Effector CD8-positive, alpha-beta T cell (primary cell): ENCODE measurements at places on chromosomes 5 and 9.
A peak's percentile ranks its signal among the peaks of the same experiment; 100 is the strongest.

GRCh38 chr5:139125991-139126390, 72.2 kb downstream of the SIL1 start:
- no peak for DNase-seq

GRCh38 chr5:170437621-170438375, 48.6 kb upstream of the KCNMB1 start:
- DNase-seq, result no peak

GRCh38 chr5:119074419-119074818, 3.5 kb downstream of the DMXL1 start:
- DNase-seq, result no peak

- no peak for DNase-seq
Measured at GRCh38 chr9:5453004-5453403, 2.7 kb downstream of the CD274 start.

DNA sequence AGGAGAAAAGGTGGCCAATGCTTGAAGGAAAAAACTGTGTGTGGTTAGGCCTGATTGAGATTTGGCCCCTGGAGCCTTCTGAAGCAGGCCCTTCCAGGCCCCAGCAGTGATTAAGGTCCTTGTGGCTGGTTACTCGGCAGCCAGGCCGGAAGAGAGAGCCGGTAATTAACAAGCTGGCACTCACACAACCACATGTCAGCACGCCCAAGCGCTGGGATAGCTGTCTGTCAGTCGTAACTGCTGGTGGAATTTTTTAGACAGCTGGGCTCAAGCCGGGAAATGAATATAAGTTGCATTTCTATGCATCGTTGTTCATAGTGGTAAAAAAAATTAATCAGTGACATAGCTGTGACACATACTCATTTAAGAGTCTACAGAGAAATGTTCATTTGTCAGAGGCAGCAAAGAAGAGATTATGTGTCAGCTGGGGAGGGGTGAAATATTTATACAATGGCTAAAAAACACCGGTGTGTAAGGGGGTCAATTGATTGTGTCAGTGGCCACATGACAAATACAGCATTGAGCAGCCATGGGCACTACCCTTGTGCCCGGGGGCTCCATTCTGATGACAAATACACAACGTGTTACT, 13.7 kb upstream of the ARAP3 start:
- no peak for DNase-seq

GRCh38 chr5:98993512-98993911, 64.7 kb upstream of the CHD1 start:
- no peak for DNase-seq

DNA sequence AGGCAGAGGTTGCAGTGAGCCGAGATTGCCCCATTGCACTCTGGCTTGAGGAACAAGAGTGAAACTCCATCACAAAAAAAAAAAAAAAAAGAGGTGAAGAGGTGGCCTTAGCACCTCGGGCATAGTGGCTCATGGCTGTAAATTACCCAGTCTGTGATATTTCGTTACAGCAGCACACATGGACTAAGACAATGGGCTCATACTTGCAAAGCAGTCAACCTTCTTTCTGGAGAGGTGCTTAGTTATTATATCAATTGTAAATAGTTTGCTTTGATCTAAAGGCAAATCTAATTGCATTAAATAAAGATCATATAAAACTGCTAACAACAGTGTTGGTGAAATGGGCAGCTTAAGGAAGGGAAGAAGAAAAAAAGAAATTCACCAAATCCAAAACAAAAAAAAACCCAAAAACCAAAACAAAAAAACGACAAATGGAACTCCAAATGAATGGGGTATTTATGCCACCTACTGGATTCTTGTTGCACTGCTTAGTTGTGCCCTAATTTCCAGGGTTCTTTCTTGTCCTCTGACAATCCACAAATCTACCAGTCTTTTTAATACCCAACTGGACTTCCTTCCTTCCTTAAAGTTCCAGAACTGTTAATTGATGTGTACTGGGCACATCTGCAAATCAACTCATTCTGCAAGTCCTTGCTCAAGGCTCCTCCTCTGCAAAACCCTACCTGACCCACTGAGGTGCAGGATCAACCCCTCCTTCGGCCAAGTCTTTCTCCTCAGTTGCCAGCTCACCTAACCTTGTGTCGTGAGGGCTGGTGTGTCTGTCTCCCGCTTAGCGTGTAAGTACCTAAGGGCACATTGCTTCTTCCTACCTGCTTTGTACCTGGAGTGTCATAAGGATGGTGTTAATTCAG, 35.0 kb upstream of the DMRT1 start:
- DNase-seq, result no peak

DNA sequence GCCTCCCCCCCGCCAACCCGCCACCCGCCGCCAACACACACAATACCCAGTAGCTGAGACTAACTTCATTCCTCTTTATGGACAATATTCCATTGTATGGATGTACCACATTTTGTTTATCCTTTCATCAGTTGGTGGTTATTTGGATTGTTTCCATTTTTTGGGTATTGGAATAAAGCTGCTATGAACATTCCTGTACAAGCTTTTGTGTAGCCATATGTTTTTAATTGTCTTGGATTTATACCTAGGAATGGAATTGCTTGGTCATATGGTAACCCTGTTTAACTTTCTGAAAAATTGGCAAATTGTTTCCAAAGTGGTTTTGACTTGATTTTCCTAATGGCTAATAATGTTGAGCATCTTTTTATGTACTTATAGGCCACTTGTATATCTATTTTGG, 4.9 kb upstream of the UBTD2 start:
- no peak for DNase-seq

- DNase-seq, result no peak
Measured at GRCh38 chr5:5767286-5767928, 344.9 kb downstream of the ICE1 start.

GRCh38 chr9:19049917-19050636, 850 bp downstream of the RRAGA start:
- DNase-seq, result no peak

GRCh38 chr9:37392272-37392671, 30.2 kb upstream of the GRHPR start:
- DNase-seq, result no peak

GRCh38 chr5:387491-388265, 55.3 kb upstream of the EXOC3 start:
- no peak for DNase-seq

- no peak for DNase-seq
Measured at GRCh38 chr5:159704160-159704559, 212.1 kb upstream of the ADRA1B start.

DNA sequence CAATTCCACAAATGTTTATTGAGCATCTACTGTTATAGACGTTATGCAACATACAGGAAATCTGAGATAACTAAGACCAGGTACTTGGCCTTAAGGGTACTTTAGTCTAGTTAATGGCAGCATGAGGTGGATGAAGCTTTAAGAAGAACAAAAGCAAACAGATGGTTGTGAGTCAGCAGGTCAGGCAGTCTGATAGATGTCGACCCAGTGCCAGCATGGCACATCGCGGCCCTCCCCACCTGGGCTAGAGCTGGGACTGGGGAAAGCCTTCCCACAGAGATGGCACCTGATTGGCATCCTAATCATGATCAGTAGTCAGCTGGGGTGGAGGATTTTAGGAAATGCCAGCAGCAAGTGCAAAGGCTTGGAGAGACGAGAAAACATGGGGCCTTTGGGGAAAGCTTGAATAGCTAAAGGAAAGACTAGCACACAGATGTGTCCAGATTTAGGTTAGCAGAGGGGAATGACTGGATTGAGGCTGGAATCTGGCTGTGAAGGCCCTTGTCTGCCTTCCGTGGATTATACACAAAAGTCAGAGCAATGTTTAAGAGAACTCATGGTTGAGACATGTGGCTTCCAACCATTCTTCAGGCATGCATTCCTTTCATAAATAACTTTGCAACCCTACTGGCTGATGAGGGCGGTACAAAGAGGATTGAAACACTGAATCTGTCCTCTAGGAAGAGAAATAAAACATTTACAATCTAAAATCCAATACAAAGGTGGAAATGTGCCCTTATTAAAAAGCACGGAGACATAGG, 395.4 kb upstream of the WWC1 start:
- DNase-seq, result no peak

DNA sequence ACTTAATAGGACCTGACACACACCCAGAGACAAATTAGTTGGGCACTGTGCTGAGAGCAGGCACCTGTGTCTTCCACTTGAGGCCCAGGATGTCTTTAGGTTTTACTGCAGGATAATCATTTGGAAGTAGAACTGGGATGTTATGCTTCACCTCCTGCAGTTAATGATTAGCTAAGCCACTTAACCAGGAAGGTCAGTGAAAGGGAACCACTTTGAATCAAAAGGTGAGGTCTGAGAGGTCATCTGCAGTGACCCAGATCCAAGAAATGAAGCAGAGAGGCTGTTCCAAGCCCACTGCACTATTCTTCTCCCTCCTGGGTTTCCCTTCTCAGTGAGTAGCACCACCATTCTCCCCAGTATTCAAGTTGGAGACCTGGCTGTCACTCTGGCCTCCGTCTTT, 110.5 kb downstream of the SNX18 start:
- no peak for DNase-seq

GRCh38 chr9:132059361-132059760, 20.3 kb downstream of the MED27 start:
- no peak for DNase-seq

GRCh38 chr9:134370638-134371037, 44.4 kb downstream of the RXRA start:
- no peak for DNase-seq

- no peak for DNase-seq
Measured at GRCh38 chr5:42586625-42587024, 163.4 kb downstream of the GHR start.

- DNase-seq, result no peak
Measured at GRCh38 chr5:129541648-129542251, 81.7 kb downstream of the ADAMTS19 start.

DNA sequence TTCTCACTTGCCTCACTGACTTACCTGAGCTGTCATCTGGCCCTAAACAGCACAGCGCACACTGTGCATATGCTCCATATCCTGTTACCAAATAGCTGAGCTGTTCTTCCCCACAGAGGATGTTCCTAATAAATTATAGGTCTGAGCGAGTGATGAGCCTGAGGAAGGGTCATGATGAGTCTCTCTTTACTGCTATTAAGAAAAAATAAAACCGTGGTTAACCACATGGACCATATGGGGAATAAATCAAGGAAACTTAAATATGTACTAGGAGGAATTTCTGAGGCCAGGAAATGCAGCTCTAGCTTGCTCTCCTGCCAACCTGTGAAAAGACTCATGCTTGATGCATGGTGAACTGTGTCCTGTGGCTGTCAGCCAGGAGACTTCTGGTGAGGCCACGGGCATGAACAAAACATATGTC, 424.8 kb upstream of the DMAC1 start:
- DNase-seq, result no peak

- peak; percentile 6 for DNase-seq
Measured at GRCh38 chr5:173618927-173619519, 2.6 kb upstream of the BOD1 start.

GRCh38 chr9:91954841-91955471, 4.9 kb upstream of the ROR2 start:
- no peak for DNase-seq

GRCh38 chr9:134192311-134192950, 28.1 kb upstream of the RNU6ATAC start:
- DNase-seq, result no peak

GRCh38 chr5:180235077-180235476, 26.1 kb upstream of the RASGEF1C start:
- DNase-seq, result no peak

DNA sequence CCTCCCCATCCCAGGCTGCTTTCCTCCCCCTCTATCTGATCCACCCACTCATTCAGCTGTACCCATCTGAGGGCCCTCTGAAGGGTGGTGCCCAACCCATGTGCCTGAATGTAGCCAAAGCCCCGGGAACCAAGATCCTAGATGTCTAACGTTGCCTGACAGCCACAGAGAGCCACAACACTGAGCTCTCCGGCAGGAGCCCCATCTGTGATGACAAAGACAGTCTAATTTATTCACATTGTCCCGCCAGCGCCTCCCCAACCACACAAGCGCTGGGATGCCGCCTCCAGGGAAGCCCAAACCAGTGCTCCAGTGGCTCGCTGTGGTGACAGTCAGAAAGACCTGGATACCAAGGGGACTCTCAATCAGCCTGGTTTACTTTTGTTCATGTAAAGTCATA, 8.4 kb downstream of the IGFBPL1 start:
- no peak for DNase-seq

DNA sequence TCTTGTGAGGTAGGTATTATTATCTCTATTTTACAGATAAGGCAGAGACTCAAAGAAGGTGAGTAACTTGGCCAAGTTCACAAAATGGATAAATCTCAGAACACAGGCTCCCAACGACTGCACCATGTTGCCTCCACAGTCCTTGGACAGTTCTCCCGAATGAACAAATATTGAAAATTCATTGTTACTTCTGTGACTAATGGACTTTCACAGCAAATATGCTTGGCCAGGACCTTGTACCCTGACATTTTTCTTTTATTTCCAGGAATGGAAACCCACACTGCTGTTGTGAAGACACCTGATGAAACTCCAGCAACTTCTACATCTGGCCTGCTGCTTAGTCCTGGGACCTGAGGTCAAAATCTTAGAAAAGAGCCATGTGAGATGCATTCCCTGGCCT, 2.5 kb upstream of the CYSTM1 start:
- no peak for DNase-seq

- no peak for DNase-seq
Measured at GRCh38 chr9:128992995-128993394, 35.1 kb downstream of the SH3GLB2 start.

GRCh38 chr9:17528859-17529258, 50.0 kb upstream of the SH3GL2 start:
- DNase-seq, result no peak

DNA sequence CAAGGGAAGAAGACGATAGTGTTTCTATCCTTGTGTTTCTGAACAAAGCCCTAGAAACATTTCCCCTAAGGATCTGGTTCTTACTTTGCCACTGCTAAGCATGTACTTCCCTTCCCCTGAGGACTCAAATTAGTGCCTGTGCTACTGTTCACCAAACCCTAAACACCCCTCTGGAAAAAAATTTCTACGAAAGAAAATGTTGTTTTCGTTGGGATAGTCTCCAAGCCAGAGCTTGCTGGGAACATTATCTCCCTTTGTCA, 294.6 kb downstream of the BNC2 start:
- no peak for DNase-seq

- no peak for DNase-seq
Measured at GRCh38 chr9:127904561-127905003, 5.2 kb upstream of the ST6GALNAC6 start.

GRCh38 chr5:55467862-55468551, 66.8 kb downstream of the PLPP1 start:
- no peak for DNase-seq

GRCh38 chr5:15850939-15851341, 328.7 kb downstream of the MARCHF11 start:
- no peak for DNase-seq

GRCh38 chr5:42982107-42982622, 58.0 kb downstream of the ANXA2R start:
- DNase-seq, result no peak

- DNase-seq, result no peak
Measured at GRCh38 chr5:178793151-178793550, 62.7 kb upstream of the ZNF354A start.

DNA sequence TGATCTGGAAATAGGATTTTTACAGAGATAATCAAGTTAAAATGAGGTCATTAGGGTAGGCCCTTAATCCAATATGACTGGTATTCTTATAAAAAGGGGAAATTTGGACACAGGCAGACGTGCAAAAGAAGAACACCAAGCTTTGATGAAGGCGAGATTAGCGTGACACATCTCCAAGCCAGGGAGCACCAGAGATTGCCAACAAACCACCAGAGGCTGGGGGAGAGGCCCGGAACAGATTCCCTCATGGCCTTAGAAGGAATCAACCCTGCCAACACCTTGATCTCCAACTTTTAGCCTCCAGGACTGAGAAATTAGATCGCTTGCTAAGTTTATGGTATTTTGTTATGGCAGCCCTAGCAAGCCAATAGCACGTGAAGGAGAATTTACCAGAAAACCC, 10.8 kb upstream of the ARSI start:
- DNase-seq, result no peak
